ENCODE measurements at places on chromosomes 1 and 21. TPM values are rescaled to one million over a fixed set of nuclear protein-coding genes. Genes with fewer than 3 reads are reported as not detected.

The GGPS1 gene
- total RNA-seq, result 20.1 TPM

The SMCP gene
- not detected for total RNA-seq

The GUCA2A gene
- total RNA-seq, result not detected

The AGO1 gene
- 9.4 TPM for total RNA-seq

The C1orf115 gene
- 0.75 TPM for total RNA-seq

The CR1L gene
- total RNA-seq, result not detected

The LEMD1 gene
- total RNA-seq, result not detected

The SYCP1 gene
- total RNA-seq, result not detected

The CCDC185 gene
- not detected for total RNA-seq
